Smooth muscle cell of the coronary artery (primary cell): ENCODE measurements at places on chromosomes 13 and 19. TPM values are rescaled to one million over a fixed set of nuclear protein-coding genes. Genes with fewer than 3 reads are reported as not detected.

Gene AMER2
- not detected in 2 replicates for total RNA-seq

Gene ZNF724
- total RNA-seq: 2.0 and 3.8 TPM in 2 replicates

Gene TEX29
- total RNA-seq: 0.15 and 3.6 TPM in 2 replicates

Gene TTYH1
- not detected in 2 replicates for total RNA-seq

Gene ZNF226
- total RNA-seq: 16.3 and 24.9 TPM in 2 replicates

Gene CCDC169
- total RNA-seq: 1.7 and 3.5 TPM in 2 replicates

Gene DHX34
- total RNA-seq: 5.0 and 6.1 TPM in 2 replicates

Gene ZSCAN5A
- total RNA-seq: 4.6 and 5.0 TPM in 2 replicates

Gene N4BP2L1
- 0.83 and 3.3 TPM in 2 replicates for total RNA-seq

Gene TMEM190
- not detected in 2 replicates for total RNA-seq

Gene ANGPTL4
- total RNA-seq: 2.0 and 7.4 TPM in 2 replicates

Gene TYROBP
- not detected in 2 replicates for total RNA-seq

Gene TMEM86B
- total RNA-seq: 0.98 and 1.2 TPM in 2 replicates

Gene ZNF66
- total RNA-seq: 0.82 and 1.3 TPM in 2 replicates

Gene OR7C1
- not detected in 2 replicates for total RNA-seq

Gene ATXN8OS
- total RNA-seq: not detected in 2 replicates

Gene CGB3
- not detected in 2 replicates for total RNA-seq

Gene RNF113B
- not detected in 2 replicates for total RNA-seq

Gene SIGLEC11
- not detected in 2 replicates for total RNA-seq

Gene ZNF440
- 7.4 and 9.2 TPM in 2 replicates for total RNA-seq

Gene FFAR2
- total RNA-seq: not detected in 2 replicates

Gene DCLK1
- total RNA-seq: 4.9 and 18.3 TPM in 2 replicates

Gene PTPRH
- total RNA-seq: 2.5 and 3.9 TPM in 2 replicates

Gene CELF5
- 0.08 TPM in 1 of 2 replicates, not detected in the other for total RNA-seq

Gene DNAAF3
- total RNA-seq: 0.23 and 0.30 TPM in 2 replicates

Gene SAFB2
- total RNA-seq: 24.9 and 72.8 TPM in 2 replicates

Gene SIGLEC9
- total RNA-seq: not detected in 2 replicates

Gene ZNF223
- 4.2 and 6.1 TPM in 2 replicates for total RNA-seq

Gene HPN
- 0.12 TPM in 1 of 2 replicates, not detected in the other for total RNA-seq

Gene RPL28
- 245 and 291 TPM in 2 replicates for total RNA-seq

Gene FAM98C
- total RNA-seq: 5.6 and 7.5 TPM in 2 replicates

Gene C19orf81
- not detected in 2 replicates for total RNA-seq

Gene CDX2
- not detected in 2 replicates for total RNA-seq

Gene VSTM1
- total RNA-seq: not detected in 2 replicates

Gene PLPP2
- 1.9 and 11.2 TPM in 2 replicates for total RNA-seq

Gene PTH2
- total RNA-seq: not detected in 2 replicates

Gene FGF22
- total RNA-seq: not detected in 2 replicates

Gene PCCA
- total RNA-seq: 38.9 and 89.5 TPM in 2 replicates

Gene KCNRG
- 3.5 and 7.5 TPM in 2 replicates for total RNA-seq

Gene ZNF525
- total RNA-seq: 7.0 TPM in 2 replicates

Gene ZNF575
- total RNA-seq: 0.08 and 0.12 TPM in 2 replicates

Gene LATS2
- 8.7 and 11.1 TPM in 2 replicates for total RNA-seq

Gene SBSN
- total RNA-seq: 0.23 and 235 TPM in 2 replicates
